ENCODE measurements at places on chromosomes 6 and 20. TPM values are rescaled to one million over a fixed set of nuclear protein-coding genes. Genes with fewer than 3 reads are reported as not detected.
A peak's percentile ranks its signal among the peaks of the same experiment; 100 is the strongest.

- peaks cover 63% of the 10 kb centered on the region for H3K4me1 ChIP-seq
- peak; percentile 68 for DNase-seq
- peaks cover 24% of the 10 kb centered on the region for H3K36me3 ChIP-seq
Observed at GRCh38 chr20:9185511-9185910, 116.6 kb downstream of the PLCB4 start.

DNA sequence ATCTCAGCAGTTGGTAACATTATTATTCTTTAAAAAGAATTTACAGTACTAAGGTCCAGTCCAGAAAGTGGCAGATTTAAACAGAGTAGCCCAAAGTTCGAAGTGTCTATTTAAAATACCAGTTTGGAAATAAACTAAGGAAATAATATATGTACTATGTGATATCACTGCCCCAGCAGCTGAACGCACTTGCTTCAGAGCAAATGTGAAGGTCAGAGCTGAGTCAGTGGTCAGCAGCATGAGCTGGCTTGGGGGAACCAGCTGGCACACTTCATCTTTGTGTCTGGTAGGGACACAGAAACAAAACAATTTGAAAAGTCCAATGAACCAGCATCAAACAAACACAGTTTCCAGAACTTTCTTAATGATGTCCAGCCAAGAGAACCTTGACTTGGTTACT is 15.4 kb downstream of the TMEM14B start:
- no peak overlapping the region for H3K27ac ChIP-seq
- H3K36me3 ChIP-seq = peaks cover 12% of the 10 kb centered on the region
- peaks cover 24% of the 10 kb centered on the region for H3K4me1 ChIP-seq
- H3K4me3 ChIP-seq = no peak overlapping the region
- no peak for DNase-seq
- peaks cover 2% of the 10 kb centered on the region for H3K27me3 ChIP-seq

DNA sequence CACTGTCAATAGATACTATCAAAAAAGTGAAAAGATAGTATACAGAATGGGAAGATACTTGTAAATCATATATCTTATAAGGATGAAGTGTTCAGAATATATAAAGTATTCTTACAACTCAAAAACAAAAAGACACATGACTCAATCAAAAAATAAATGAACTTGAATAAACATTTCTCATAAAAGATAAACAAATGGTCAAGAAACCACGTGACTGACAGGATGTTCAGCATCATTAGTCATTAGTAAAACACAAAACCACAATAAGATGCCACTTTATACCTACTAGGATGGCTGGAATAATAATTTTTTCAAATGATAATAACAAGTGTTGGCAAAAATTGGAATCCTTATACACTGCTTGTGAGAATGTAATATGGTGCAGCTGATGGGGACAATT is 729.1 kb upstream of the HS3ST5 start:
- H3K27ac ChIP-seq = no peak overlapping the region
- H3K4me1 ChIP-seq = no peaks in the 10 kb centered on the region
- DNase-seq = no peak
- H3K36me3 ChIP-seq = no peaks in the 10 kb centered on the region
- no peak overlapping the region for H3K4me3 ChIP-seq
- no peaks in the 10 kb centered on the region for H3K27me3 ChIP-seq

DNA sequence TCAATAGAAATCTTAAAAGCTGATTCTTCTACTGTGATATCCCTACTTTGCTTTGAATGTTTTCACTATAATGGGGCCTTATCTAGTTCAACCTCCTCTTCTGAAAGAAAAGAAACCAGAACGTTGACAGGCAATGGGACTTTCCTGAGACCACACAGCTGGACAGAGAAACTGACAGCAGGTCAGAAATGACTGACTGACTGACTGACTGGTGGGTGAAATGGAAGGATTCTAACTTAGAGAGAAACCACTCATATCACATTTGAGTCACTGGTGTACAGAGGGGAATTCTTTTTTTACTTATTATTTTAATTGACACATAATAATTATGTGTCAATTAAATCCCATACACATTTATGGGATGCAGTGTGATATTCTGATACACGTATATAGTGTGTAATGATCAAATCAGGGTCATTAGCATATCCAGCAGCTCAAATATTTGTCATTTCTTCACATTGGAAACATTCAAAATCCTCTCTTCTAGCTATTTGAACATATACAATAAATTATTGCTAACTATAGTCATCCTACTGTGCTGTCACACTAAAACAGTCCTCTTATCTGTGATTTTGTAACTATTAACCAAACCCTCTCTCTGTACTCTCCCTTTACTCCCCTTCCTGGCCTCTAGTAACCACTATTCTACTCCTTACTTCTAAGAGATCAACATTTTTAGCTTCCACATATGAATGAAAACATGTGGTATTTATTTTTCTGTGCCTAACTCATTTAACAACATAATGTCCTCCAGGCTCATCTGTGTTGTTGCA is 64.8 kb upstream of the NRSN1 start:
- no peaks in the 10 kb centered on the region for H3K27me3 ChIP-seq
- no peak overlapping the region for H3K27ac ChIP-seq
- DNase-seq = no peak
- no peak overlapping the region for H3K4me3 ChIP-seq

The PPP1R14C gene
- not detected for total RNA-seq

The LINC00237 gene
- total RNA-seq = not detected

The TMEM200A gene
- 72.7 TPM for total RNA-seq

DNA sequence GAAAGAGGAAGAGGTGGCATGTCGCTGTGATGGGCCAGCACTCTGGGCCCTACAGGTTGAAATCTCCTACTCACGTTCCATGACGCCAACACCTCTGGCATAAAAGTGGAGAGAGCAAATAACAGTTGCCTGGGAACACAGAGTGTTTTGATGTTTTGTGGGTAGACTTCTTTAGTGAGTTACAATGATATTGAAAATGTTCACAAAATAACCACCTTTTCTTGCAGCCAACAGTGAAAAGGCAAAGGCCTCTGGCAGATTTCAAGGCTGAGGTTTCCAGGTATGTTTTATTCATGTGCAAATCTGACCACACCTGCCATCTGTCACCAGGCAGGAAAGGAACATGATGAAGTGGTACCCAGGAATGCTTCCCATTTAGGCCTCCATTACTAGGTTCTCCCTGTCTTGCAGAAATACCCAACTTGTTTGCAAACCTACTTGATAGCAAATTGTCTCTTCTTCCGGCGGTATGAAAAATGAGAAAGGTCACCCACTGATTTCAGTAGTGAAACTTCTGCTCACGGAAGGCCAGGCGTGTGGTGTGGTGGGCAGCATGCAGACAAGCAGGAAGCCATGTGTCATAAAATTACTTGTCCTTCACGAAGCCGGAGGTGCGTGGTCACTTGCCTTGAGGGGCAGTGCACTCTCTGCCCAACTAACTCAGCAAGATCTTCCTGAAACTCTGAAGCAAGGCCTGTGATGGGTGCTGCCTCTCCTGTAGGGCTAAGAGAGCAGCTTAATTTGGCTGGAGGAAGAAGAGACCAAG is 299.1 kb upstream of the PRDM1 start:
- no peaks in the 10 kb centered on the region for H3K36me3 ChIP-seq
- no peak overlapping the region for H3K4me3 ChIP-seq
- H3K27me3 ChIP-seq = no peaks in the 10 kb centered on the region
- no peak overlapping the region for H3K27ac ChIP-seq

The SNAP91 gene
- total RNA-seq = not detected

The PDE7B gene
- 1.4 TPM for total RNA-seq

The HLA-DOA gene
- total RNA-seq = not detected

The RAET1G gene
- 0.59 TPM for total RNA-seq

The HRH3 gene
- total RNA-seq = not detected

The SYCP2 gene
- 0.23 TPM for total RNA-seq

DNA sequence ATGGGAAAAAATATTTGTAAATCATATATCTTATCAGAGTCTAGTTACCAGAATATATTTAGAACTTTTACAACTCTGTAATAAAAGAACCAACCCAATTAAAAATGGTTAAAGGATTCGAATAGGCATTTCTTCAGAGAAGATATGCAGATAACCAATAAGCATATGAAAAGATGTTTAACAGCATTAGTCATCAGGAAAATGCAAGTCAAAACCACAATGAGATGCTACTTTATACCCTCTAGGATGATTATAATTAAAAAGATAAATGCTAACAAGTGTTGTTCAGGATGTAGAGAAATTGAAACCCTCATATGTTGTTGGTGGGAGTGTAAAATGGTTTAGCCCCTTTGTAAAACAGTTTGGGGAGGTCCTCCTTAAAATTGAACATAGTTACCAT is 94.1 kb downstream of the LRRC1 start:
- peaks cover 32% of the 10 kb centered on the region for H3K4me1 ChIP-seq
- H3K36me3 ChIP-seq = no peaks in the 10 kb centered on the region
- H3K27ac ChIP-seq = peak overlapping the region; percentile 14
- H3K27me3 ChIP-seq = no peaks in the 10 kb centered on the region

DNA sequence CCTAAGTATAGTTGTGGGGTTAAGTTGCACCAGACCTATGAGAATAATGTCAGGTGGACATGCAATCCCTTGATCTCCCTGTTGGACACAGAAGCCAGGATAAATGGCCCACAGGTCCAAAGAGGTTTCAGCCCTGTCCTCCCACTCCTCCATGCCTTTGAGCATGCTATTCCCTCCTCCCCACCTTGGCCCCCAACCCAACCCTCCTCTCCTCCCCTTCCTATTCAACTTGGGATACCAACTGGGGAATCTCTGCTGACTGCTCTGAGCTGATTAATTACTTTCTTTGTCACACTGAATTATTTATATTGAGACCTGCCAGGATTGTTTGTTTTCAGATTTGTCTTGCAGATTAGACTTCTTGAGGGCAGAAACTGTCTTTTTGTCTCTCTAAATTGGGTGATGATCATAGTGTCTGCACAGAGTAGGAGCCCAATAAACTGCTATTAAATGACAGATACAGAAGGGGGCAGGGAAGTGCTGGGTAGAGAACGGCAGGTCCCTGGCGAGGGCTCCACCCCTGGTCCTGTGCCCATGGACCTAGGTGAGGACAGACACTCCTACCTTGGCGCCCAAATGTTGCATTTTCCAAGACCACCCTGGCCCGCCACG is 120.9 kb downstream of the UNC5CL start:
- H3K27me3 ChIP-seq = peaks cover 13% of the 10 kb centered on the region
- no peak overlapping the region for H3K4me3 ChIP-seq
- H3K4me1 ChIP-seq = peaks cover 25% of the 10 kb centered on the region
- H3K27ac ChIP-seq = no peak overlapping the region

GRCh38 chr20:19699180-19699971 is 58.7 kb upstream of the RIN2 start:
- DNase-seq = peak; percentile 81
- peak overlapping the region; percentile 62 for H3K27ac ChIP-seq

- H3K4me3 ChIP-seq = no peak overlapping the region
- H3K27me3 ChIP-seq = peaks cover 7% of the 10 kb centered on the region
- peaks cover 6% of the 10 kb centered on the region for H3K36me3 ChIP-seq
- no peak overlapping the region for H3K27ac ChIP-seq
- peaks cover 24% of the 10 kb centered on the region for H3K4me1 ChIP-seq
- no peak for DNase-seq
Observed at GRCh38 chr6:4971851-4972250, 32.0 kb downstream of the RPP40 start.

GRCh38 chr20:9572670-9573069 is 58.3 kb downstream of the LAMP5 start:
- H3K4me1 ChIP-seq = no peaks in the 10 kb centered on the region
- DNase-seq = no peak
- peaks cover 22% of the 10 kb centered on the region for H3K27me3 ChIP-seq
- no peak overlapping the region for H3K27ac ChIP-seq
- H3K36me3 ChIP-seq = no peaks in the 10 kb centered on the region
- H3K4me3 ChIP-seq = no peak overlapping the region

- H3K4me1 ChIP-seq = no peaks in the 10 kb centered on the region
- no peak overlapping the region for H3K4me3 ChIP-seq
- H3K36me3 ChIP-seq = no peaks in the 10 kb centered on the region
Observed at GRCh38 chr20:20134941-20135575, 82.7 kb downstream of the CFAP61 start.

The KHDC1L gene
- not detected for total RNA-seq

DNA sequence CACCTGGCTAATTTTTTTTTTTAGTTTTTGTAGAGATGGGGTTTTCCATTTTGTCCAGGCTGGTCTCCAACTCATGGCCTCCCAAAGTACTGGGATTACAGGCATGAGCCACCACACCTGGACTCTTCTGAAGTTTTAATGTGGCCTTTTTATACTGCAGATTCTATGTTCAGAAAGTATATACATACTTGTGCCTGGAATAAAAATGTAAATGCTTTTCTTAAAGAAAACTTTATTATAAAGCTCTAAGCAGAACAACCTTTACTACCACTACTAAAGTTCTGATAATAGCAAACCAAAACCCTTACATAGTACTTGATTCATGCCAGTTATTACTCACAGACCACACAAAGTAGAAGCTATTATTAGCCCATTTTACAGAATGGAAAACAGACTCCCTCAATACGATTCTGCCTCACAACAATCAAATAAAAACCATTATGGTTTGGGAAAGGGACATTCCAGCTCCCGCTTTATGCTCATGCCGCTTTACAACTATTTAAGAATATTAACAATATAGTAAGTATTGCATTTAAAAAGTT is 5.3 kb downstream of the PHIP start:
- no peak for DNase-seq
- H3K27ac ChIP-seq = no peak overlapping the region
- H3K27me3 ChIP-seq = no peaks in the 10 kb centered on the region
- peaks cover 59% of the 10 kb centered on the region for H3K4me1 ChIP-seq
- H3K36me3 ChIP-seq = peaks cover 9% of the 10 kb centered on the region

DNA sequence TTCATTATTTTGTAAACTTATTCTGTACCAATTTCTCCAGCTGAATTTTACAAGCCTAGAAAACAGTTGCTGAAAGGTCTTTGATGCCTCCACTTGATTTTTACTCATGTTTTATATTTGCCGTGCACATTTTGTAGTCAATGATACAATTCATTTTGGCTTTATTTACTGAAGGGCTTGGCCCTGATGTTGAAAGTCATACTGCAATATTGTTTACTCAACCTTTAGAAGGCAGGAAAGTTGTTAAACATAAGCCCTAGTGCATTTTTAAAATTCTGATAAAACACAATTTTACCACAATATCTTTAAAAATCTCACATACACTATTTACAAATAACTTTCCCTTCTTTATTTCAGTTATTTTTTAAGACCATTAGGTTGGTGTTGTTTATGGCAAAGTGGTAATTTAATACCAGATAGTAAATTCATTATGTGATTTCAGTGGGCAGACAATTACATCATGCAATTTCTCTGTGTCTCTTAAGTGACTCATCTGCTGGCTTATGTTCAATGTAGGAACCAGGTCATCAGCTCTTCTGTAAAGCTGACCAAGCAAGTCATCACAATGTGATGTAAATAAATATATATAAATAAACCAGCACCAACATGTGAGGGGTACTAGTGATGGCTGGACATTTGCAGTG is 121.1 kb upstream of the SLC35B3 start:
- DNase-seq = no peak
- no peaks in the 10 kb centered on the region for H3K36me3 ChIP-seq
- no peaks in the 10 kb centered on the region for H3K4me1 ChIP-seq
- no peak overlapping the region for H3K4me3 ChIP-seq

DNA sequence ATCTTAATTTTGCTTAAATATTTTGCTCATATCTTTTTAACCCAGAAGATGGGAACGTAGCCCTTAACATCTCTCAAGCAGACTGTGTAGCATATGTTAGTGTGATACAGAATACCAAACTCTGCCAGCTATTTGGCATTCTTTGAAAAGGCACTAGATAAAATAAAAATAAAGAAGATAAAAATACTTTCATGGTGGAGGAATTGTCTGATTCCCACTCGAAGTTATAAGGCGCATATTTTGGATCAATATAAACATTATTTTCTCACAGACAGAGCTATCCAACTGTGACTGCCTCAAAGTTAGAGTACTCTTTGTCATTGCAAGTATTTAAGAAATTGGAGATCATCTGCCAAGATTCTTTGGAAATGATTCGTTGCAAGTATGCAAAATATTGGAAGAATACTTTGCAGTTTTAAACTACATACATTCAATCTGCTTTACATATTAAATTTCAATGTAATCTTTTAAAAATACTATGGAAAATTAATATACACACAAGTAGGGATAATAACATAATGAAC is 10.8 kb upstream of the EEF1E1 start:
- H3K27me3 ChIP-seq = no peaks in the 10 kb centered on the region
- H3K27ac ChIP-seq = no peak overlapping the region
- H3K4me3 ChIP-seq = no peak overlapping the region
- no peaks in the 10 kb centered on the region for H3K36me3 ChIP-seq
